AG04450 (cell line): ENCODE measurements at places on chromosomes 11 and 22. TPM values are rescaled to one million over a fixed set of nuclear protein-coding genes. Genes with fewer than 3 reads are reported as not detected.

The CD3G gene
- polyA plus RNA-seq: not detected in 2 replicates

The RAG1 gene
- polyA plus RNA-seq: 0.33 and 0.52 TPM in 2 replicates

The TMEM86A gene
- 0.36 and 0.47 TPM in 2 replicates for polyA plus RNA-seq

The IL18 gene
- polyA plus RNA-seq: 0.12 and 0.46 TPM in 2 replicates

The PNPLA5 gene
- polyA plus RNA-seq: 0.11 and 0.12 TPM in 2 replicates

The OR5A2 gene
- not detected in 2 replicates for polyA plus RNA-seq

The LMO2 gene
- polyA plus RNA-seq: 0.05 TPM in 1 of 2 replicates, not detected in the other

The CFAP68 gene
- 40.3 and 45.1 TPM in 2 replicates for polyA plus RNA-seq

The POLD3 gene
- polyA plus RNA-seq: 10.0 and 14.8 TPM in 2 replicates

The SLC22A6 gene
- polyA plus RNA-seq: not detected in 2 replicates

The AQP11 gene
- polyA plus RNA-seq: 1.6 and 2.0 TPM in 2 replicates

The SHANK3 gene
- polyA plus RNA-seq: 0.47 and 0.63 TPM in 2 replicates

The ST14 gene
- 0.10 TPM in 1 of 2 replicates, not detected in the other for polyA plus RNA-seq

The POU2AF3 gene
- polyA plus RNA-seq: 0.11 TPM in 1 of 2 replicates, not detected in the other

The MPPED2 gene
- not detected in 2 replicates for polyA plus RNA-seq

The ADAMTS8 gene
- polyA plus RNA-seq: 17.6 and 19.8 TPM in 2 replicates

The ANGPTL5 gene
- polyA plus RNA-seq: not detected in 2 replicates

The OR5P2 gene
- not detected in 2 replicates for polyA plus RNA-seq

The C22orf42 gene
- not detected in 2 replicates for polyA plus RNA-seq

The KRTAP5-1 gene
- not detected in 2 replicates for polyA plus RNA-seq

The ABCC8 gene
- polyA plus RNA-seq: not detected in 2 replicates

The VPS51 gene
- polyA plus RNA-seq: 38.9 and 74.1 TPM in 2 replicates

The CADM1 gene
- polyA plus RNA-seq: 70.7 and 77.8 TPM in 2 replicates

The RBMXL2 gene
- not detected in 2 replicates for polyA plus RNA-seq

The CELSR1 gene
- 0.14 and 0.19 TPM in 2 replicates for polyA plus RNA-seq

The MUC6 gene
- not detected in 2 replicates for polyA plus RNA-seq

The SCN3B gene
- 0.09 and 0.17 TPM in 2 replicates for polyA plus RNA-seq

The LRRC75B gene
- polyA plus RNA-seq: 5.2 and 7.1 TPM in 2 replicates

The DTX4 gene
- 1.4 and 2.2 TPM in 2 replicates for polyA plus RNA-seq

The MS4A6A gene
- polyA plus RNA-seq: not detected in 2 replicates

The SCGB1C1 gene
- not detected in 2 replicates for polyA plus RNA-seq

The GDPD4 gene
- not detected in 2 replicates for polyA plus RNA-seq

The FLRT1 gene
- 0.17 and 0.33 TPM in 2 replicates for polyA plus RNA-seq

The HIC2 gene
- polyA plus RNA-seq: 0.93 and 1.3 TPM in 2 replicates
